Esophagus squamous epithelium (tissue), 5 donors: ENCODE measurements at places on chromosomes 11 and 22.
A peak's percentile ranks its signal among the peaks of the same experiment; 100 is the strongest.

DNA sequence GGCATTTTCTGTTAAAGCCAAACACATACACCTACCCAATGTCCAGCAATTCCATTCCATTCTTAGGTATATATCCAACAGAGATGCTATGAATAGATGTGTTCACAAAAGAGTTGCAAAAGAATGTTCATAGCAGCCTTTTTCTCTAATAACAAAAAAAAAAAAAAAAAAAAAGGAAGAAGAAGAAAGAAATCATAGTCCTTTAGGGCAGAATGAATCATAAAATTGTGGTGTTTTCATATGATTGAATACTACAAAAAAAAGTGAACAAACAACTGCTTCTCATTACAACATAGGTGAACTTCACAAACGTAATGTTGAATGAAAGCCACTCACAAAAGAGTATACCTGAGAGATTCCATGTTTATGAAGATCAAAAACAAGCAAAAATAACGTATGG lies 66.8 kb upstream of the GRK3 start:
- H3K36me3 ChIP-seq: no peaks in the 10 kb centered on the region
- no peak for DNase-seq
- no peaks in the 10 kb centered on the region for H3K4me1 ChIP-seq
- no peak overlapping the region for H3K4me3 ChIP-seq
- H3K27me3 ChIP-seq: no peaks in the 10 kb centered on the region

DNA sequence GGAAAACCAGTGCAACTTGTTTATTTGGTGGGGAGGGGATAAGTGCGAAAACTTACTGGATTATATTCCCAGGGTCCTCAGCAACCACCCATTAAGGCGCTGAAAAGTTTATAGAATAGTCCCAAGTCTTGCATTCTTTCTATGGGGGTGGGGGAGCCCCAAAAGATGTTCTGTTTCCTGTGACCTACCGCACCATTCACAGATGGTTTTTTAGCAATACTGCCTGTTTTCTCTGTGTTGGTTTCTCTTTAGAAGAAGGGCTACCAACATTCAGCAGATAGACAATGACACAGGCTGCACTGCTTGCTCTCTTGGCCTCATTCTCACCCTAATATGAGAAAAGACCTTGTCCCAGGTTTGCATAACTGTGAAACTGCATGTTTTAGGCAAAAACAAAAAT lies 86.5 kb downstream of the FAM76B start:
- H3K27me3 ChIP-seq: no peaks in the 10 kb centered on the region
- H3K27ac ChIP-seq: no peak overlapping the region
- H3K4me3 ChIP-seq: no peak overlapping the region
- no peaks in the 10 kb centered on the region for H3K36me3 ChIP-seq
- peaks cover 5% of the 10 kb centered on the region for H3K4me1 ChIP-seq
- no peak for DNase-seq

DNA sequence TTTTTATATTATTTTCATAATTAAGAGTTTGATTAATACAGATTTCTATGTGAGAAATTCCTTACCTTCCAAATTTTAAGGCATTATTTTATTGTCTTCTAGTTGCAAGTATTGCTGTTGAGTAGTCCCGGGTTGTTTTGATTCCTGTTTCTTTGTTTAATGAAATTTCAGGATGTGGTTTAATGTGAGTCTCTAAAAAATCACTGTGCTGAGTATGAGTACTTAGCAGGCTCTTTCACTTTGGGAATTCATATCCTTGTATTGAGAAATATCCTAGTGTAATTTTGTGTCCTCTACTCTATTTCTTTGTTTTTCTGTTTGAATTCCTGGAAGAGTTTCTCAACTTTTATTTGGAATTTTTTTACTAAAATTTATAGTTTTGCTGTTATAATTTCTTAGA lies 113.2 kb downstream of the TMEM135 start:
- DNase-seq: no peak
- H3K4me3 ChIP-seq: no peak overlapping the region
- no peaks in the 10 kb centered on the region for H3K36me3 ChIP-seq
- H3K4me1 ChIP-seq: no peaks in the 10 kb centered on the region

DNA sequence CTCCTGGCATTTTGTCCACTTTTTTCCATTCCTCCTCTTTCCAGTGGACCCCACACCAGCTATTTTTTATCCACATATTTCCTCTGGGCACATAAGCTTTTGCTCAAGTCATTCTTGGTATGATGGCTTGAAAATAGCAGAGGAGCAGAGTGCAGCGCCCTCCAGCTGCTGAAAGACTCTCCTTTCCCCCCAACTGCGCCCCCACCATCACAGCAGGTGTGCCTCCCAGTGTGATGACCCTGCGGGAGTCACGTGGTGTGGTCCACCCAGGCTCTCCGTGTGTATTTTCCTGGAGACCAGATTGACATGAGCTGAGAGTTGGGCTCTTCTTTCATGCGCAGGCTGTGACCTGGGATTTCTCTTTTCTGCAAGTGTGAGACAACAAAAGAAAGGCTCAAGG lies 1241.6 kb downstream of the TBC1D22A start:
- no peak overlapping the region for H3K27ac ChIP-seq
- DNase-seq: no peak
- H3K36me3 ChIP-seq: no peaks in the 10 kb centered on the region
- no peak overlapping the region for H3K4me3 ChIP-seq

- DNase-seq: no peak
- no peaks in the 10 kb centered on the region for H3K36me3 ChIP-seq
- H3K27ac ChIP-seq: no peak overlapping the region
Measured at GRCh38 chr11:100359281-100359680, 327.8 kb upstream of the ARHGAP42 start.

- no peaks in the 10 kb centered on the region for H3K36me3 ChIP-seq
- peaks cover 13% of the 10 kb centered on the region for H3K4me1 ChIP-seq
- no peaks in the 10 kb centered on the region for H3K27me3 ChIP-seq
- DNase-seq: no peak
- no peak overlapping the region for H3K27ac ChIP-seq
- no peak overlapping the region for H3K4me3 ChIP-seq
Measured at GRCh38 chr11:22459048-22459447, 120.9 kb downstream of the SLC17A6 start.

DNA sequence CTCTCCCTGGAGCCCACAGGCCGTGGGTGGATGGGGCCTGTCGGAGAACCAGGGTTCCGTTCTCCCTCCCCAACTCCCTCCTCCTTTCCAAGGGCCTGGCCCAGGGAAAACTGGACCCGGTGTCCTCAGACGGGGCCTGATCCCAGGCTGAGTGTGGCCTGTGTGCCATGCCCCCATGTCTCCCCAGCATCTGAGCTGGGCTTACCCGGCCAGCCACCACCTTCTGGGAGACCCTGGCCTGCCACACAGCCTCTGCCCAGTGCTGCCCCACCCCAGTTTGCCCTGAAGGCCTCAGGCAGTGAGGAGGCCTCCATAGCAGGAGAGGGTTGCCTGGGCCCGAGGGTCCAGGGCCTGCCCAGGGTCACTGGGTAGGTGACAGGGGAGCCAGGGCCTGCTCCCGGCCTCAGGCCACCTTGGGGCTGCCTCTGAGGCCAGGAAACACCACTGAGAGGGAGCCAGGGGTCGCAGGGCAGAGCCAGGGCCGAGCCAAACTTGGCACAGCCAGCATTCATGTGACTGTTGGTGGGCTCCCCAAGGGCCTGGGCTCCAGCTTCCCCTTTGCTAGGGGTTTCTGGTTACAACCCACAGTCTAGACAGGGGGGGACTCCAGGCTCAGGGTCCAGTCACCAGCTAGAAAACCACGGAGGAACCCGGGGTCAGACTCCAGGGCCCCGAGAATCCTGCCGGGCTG lies 590 bp upstream of the IFITM10 start:
- peak overlapping the region; percentile 63 for H3K27ac ChIP-seq
- H3K27me3 ChIP-seq: no peaks in the 10 kb centered on the region
- peaks cover 16% of the 10 kb centered on the region for H3K36me3 ChIP-seq
- H3K4me1 ChIP-seq: peaks cover 23% of the 10 kb centered on the region
- H3K4me3 ChIP-seq: no peak overlapping the region
- no peak for DNase-seq

DNA sequence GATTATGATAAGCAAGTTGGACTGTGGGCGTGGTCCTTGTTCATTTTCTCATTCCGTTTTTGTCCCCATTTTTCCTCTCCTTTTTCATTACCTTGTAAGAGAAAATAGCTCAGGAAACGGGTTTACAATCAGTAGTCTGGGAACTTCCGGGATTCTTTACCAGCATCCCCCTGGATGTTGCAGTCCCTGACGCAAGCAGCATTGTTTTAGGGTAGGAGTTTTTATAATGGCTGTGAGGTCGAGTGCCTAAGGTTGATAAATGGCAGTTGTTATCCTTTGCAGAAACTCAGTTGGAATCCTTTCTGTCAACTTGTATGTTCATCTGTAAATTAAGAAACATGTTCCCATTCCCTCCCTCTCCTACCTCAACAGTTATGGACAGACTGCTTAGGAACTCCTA lies 68.3 kb downstream of the ARHGEF12 start:
- H3K27ac ChIP-seq: no peak overlapping the region
- no peaks in the 10 kb centered on the region for H3K36me3 ChIP-seq

GRCh38 chr11:65150509-65151299 lies 16.4 kb upstream of the SYVN1 start:
- H3K4me3 ChIP-seq: no peak overlapping the region
- H3K4me1 ChIP-seq: peaks cover 16% of the 10 kb centered on the region
- H3K27ac ChIP-seq: peak overlapping the region; percentile 90
- no peaks in the 10 kb centered on the region for H3K27me3 ChIP-seq
- no peak for DNase-seq

GRCh38 chr11:64568041-64568571 lies 22.9 kb upstream of the SLC22A12 start:
- no peak overlapping the region for H3K27ac ChIP-seq
- peaks cover 3% of the 10 kb centered on the region for H3K4me1 ChIP-seq
- no peak overlapping the region for H3K4me3 ChIP-seq
- no peaks in the 10 kb centered on the region for H3K27me3 ChIP-seq
- H3K36me3 ChIP-seq: no peaks in the 10 kb centered on the region

DNA sequence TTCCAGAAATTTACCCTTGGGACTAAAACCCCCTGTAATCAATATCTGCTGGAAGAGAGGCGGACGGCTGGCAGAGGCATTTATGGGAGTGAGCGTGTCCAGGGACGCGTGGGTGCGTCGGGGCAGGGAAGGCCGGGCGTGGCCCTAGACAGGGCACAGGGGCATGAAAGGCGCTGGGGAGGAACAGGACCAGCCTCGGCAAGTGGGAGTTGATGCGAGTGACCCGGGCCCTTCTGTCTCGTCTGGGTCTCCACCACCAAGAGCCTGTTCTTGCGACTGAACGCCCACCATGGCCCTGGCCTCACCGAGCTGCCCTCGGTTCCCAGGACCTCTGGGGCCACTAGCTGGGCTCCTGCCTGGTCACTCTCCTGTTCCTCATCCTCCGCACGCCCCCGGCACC lies 17.5 kb downstream of the OSBPL5 start:
- peaks cover 13% of the 10 kb centered on the region for H3K4me1 ChIP-seq
- H3K36me3 ChIP-seq: peaks cover 43% of the 10 kb centered on the region
- H3K27me3 ChIP-seq: no peaks in the 10 kb centered on the region
- no peak for DNase-seq
- H3K4me3 ChIP-seq: no peak overlapping the region

DNA sequence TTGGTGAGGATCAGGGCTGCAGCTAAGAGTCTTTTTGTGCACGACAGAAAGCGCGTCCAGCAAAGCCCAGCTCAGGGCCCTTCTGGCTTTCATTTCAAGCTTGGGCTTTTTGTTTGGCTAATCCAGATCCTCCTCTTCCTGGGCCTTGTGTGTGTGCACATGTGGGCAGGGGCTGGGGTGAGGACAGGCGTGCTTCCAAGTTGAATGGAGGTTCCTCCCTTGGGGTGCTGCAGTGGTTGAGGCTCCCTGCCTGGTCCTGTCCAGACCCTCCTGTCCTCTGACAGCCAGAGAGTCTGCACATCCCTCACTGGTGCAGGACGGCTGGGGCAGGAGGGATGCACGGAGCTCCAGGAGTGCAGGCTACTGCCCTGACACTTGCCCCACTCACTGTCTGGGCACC lies 62.0 kb upstream of the NECTIN1 start:
- H3K27ac ChIP-seq: no peak overlapping the region
- H3K4me3 ChIP-seq: no peak overlapping the region
- no peaks in the 10 kb centered on the region for H3K36me3 ChIP-seq
- peaks cover 33% of the 10 kb centered on the region for H3K4me1 ChIP-seq

DNA sequence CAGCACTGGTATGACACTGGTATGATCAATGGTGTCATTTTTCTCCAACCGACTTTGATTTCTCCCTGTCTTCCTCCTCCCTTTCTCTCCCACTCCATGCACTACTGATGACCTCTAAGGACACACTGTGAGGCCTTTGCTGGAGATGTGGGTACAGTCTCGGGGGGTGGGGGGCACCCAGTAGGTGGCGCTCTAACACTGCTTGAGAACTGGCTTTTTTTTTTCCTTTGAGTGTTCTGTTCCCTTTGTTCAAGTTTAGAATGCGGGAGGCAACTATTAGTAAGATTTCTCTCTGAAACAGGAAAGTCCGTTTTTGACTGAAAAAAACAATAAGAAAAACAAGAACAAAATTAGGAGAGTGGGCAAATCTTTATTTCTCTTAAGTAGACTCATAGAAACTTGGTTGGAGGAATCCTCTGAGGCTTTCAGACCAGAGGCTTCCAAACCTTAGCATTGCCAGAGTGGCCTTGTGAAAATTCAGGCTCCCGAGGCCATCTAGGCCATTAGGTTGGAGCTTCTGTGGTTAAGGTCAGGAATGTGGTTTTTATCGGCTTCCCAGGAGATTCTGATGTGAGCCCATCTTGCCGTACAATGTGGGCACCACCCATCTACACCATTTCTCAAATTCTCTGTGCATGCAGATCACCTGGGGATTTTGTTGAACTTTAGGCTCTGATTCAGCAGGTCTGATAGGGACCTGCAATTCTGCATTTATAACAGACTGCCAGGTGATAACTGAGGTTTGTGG lies 43.2 kb downstream of the PANX1 start:
- no peaks in the 10 kb centered on the region for H3K36me3 ChIP-seq
- H3K4me1 ChIP-seq: no peaks in the 10 kb centered on the region
- H3K27ac ChIP-seq: no peak overlapping the region
- no peak for DNase-seq
- H3K27me3 ChIP-seq: no peaks in the 10 kb centered on the region
- no peak overlapping the region for H3K4me3 ChIP-seq

GRCh38 chr11:130600139-130600538 lies 151.7 kb downstream of the ADAMTS15 start:
- H3K4me3 ChIP-seq: no peak overlapping the region
- no peaks in the 10 kb centered on the region for H3K27me3 ChIP-seq
- DNase-seq: no peak
- no peaks in the 10 kb centered on the region for H3K4me1 ChIP-seq
- H3K27ac ChIP-seq: peak overlapping the region; percentile 64
- no peaks in the 10 kb centered on the region for H3K36me3 ChIP-seq

GRCh38 chr22:31288496-31289240 lies 3.6 kb downstream of the PIK3IP1 start:
- H3K4me3 ChIP-seq: no peak overlapping the region
- H3K27ac ChIP-seq: peak overlapping the region; percentile 97
- peaks cover 84% of the 10 kb centered on the region for H3K4me1 ChIP-seq
- no peaks in the 10 kb centered on the region for H3K27me3 ChIP-seq
- H3K36me3 ChIP-seq: peaks cover 8% of the 10 kb centered on the region

GRCh38 chr11:105589346-105589745 lies 20.5 kb upstream of the GRIA4 start:
- DNase-seq: no peak
- H3K36me3 ChIP-seq: no peaks in the 10 kb centered on the region
- no peaks in the 10 kb centered on the region for H3K4me1 ChIP-seq

- H3K4me3 ChIP-seq: no peak overlapping the region
- no peaks in the 10 kb centered on the region for H3K27me3 ChIP-seq
- no peaks in the 10 kb centered on the region for H3K4me1 ChIP-seq
- H3K36me3 ChIP-seq: no peaks in the 10 kb centered on the region
Measured at GRCh38 chr11:74390697-74391096, 7.5 kb downstream of the PGM2L1 start.

GRCh38 chr11:120539667-120540369 lies 28.3 kb downstream of the GRIK4 start:
- no peaks in the 10 kb centered on the region for H3K27me3 ChIP-seq
- no peak for DNase-seq
- no peak overlapping the region for H3K4me3 ChIP-seq
- no peak overlapping the region for H3K27ac ChIP-seq
- H3K36me3 ChIP-seq: no peaks in the 10 kb centered on the region
- no peaks in the 10 kb centered on the region for H3K4me1 ChIP-seq
